ENCODE measurements at places on chromosomes 1 and 21.

- DNase-seq = no peak
Measured at GRCh38 chr1:227043755-227044154, 103.7 kb downstream of the COQ8A start.

GRCh38 chr1:209703834-209704504 lies 677 bp upstream of the HSD11B1 start:
- no peak for DNase-seq

- DNase-seq = no peak
Measured at GRCh38 chr1:208273386-208274017, 29.3 kb upstream of the PLXNA2 start.

DNA sequence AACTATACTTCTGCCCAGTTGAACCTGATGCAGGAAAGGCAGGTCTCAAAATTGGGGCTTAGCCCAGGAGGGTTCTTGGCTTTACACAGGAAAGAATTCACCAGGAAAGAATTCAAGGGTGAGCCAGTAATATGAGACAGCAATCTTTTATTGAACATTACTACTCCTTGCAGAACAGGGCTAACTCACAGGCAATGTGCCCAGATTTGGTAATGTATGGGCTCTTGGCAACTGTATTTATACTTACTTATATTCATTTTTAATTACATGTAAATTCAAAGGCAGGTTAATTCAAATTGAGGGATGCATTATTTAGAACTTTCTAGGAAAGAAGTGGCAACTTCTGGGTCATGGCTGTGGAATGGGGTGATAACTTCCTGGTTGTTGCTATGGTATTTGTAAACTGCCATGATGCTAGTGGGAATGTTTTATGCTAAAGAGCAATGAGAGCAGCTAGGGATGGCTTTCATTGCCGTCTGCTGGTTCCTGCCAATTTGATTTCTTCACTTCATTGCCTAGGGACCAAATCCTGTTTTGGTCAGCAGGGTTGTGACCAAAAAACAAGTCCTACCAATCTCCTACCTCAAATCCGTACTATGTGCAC lies 107.5 kb downstream of the CHRM3 start:
- no peak for DNase-seq

GRCh38 chr1:171787686-171788480 lies 6.4 kb downstream of the METTL13 start:
- no peak for DNase-seq

Measured in renal pelvis (tissue), 12 donors.